ENCODE measurements at places on chromosomes 2 and 18. TPM values are rescaled to one million over a fixed set of nuclear protein-coding genes. Genes with fewer than 3 reads are reported as not detected.

GRCh38 chr2:50746526-50746925, 285.4 kb downstream of the NRXN1 start:
- DNase-seq, result no peak

GRCh38 chr2:1671916-1672315, 72.4 kb downstream of the PXDN start:
- DNase-seq, result no peak

DNA sequence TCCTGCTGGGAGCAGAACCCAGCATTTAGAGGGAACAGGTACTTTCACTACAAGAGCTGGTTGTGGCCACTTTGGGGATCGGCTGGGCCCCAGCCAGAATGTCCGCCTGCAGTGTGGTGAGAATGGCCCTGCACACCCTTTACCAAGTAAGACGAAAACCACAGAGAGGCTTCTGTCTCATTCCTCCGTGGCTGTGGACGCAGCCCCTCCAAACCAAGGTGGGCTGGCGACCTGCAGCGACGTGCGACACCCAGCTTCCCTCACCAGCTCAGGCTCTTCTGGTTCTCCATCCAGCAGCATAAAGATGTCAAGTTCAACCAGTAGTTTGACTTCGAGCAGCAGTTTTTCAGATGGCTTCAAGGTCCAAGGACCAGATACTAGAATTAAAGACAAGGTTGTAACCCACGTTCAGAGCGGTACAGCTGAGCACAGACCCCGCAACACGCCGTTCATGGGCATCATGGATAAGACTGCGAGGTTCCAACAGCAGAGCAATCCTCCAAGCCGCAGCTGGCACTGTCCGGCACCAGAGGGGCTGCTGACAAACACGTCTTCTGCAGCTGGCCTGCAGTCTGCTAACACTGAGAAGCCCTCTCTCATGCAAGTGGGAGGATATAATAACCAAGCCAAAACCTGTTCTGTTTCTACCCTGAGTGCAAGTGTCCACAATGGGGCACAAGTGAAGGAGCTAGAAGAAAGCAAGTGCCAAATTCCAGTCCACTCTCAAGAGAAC, 56.2 kb downstream of the WDSUB1 start:
- no peak for DNase-seq

DNA sequence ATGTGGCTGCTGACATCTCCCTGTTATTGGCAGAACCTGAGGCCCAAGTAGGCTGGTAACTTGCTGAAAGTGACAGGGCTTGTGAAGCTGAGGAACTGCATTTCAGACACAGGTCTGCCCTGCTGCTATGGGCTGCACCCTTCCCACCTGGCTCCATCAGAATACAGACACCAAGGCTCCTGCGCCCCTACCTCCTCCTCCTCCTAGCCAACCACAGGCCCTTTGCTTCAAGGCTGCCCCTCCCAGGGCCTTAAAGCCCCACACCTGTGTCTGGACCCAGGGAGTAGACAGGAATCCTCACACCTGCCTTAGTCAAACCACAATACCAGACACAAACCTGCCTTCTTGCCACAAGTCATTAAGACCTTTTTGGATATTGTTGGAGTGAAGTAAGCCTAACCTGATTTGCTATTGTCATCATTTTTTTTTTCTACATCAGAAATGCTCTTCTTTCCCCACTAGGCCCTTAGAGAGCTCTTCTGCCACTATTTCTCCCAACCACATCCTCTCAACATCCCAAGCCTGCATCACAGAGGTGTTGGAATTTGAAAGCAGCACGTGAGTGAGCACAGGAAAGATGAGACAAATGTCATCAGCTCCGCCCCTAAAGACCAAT, 489.7 kb downstream of the EIPR1 start:
- DNase-seq, result no peak

GRCh38 chr2:239630618-239631286, 229.9 kb upstream of the HDAC4 start:
- no peak for DNase-seq

GRCh38 chr18:28120828-28121515, 56.0 kb downstream of the CDH2 start:
- no peak for DNase-seq

DNA sequence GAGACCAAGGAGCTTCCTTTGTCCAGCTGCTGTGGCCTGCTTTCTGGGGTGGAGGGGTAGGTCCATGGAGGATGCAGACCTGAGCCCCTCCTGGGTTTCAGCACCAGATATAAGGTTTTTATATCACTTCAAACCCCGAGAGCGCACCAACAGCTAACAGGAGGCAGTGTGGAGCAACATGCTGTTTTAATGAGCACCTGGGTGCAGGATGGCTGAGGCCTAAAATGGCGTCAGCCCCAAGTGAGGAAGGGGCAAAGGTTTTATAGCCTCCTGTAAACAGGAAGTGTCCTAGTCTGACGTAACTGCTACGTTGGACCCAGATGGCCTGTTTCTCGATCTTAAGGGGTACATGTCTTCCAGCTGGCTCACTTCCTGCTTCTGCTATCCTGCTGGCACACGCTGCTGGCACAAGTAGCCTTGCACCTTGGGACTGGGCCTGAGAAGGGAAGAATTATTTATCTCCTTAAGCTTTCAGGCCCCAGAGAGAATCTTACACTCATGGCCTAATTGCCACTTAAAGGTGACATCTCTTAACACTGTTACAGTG, 11.4 kb upstream of the REG1B start:
- DNase-seq, result no peak

DNA sequence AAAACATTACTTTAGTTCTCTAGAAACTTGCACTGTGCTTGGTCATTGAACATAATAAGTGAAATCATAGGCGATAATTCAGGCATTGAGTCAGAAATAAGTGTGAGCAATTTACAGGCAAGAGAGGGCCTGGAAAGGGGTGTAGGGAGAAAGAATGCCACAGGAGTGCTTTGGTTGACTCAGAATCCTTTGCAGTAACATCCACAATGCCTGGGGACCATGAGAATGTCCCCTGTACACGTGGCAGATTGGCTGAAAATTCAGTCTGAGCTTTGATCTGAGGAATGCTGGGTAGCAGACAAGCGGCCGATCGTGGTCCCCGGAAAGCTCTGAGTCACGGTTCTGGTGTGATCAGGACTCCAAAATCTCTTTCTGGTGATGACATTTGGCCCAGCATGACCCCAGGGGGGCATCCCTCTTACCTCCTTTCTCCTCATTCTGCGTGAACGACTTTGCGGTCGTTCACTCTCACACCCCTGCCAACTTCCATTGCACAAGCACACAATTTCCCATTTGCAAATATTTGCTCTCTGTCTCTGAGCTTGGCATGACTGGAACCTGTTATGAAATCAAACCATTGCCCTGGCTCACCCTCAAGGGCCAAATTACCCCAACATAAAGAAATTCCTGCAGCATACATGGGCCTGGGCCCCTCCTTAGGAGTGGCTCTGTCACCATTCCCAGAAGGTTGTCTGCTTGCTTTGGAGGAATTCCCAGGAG, 305.0 kb upstream of the EPAS1 start:
- DNase-seq, result no peak

MPP4 gene
- 0.69 TPM for total RNA-seq

ASXL3 gene
- 16.8 TPM for total RNA-seq

WDFY1 gene
- 104 TPM for total RNA-seq

Measured in urinary bladder (tissue), 4 donors.